Activated naive CD8-positive, alpha-beta T cell treated with anti-CD3 and anti-CD28 coated beads for 36 hours (primary cell): ENCODE measurements at places on chromosomes 13 and 19.

- no peaks in the 10 kb centered on the region for H3K36me3 ChIP-seq
- DNase-seq, result peak; percentile 14
- H3K27ac ChIP-seq, result no peak overlapping the region
- H3K27me3 ChIP-seq, result no peaks in the 10 kb centered on the region
- no peak overlapping the region for H3K4me3 ChIP-seq
Measured at GRCh38 chr19:7004313-7004931, 16.8 kb downstream of the MBD3L2B start.

- DNase-seq, result no peak
- no peaks in the 10 kb centered on the region for H3K27me3 ChIP-seq
- no peak overlapping the region for H3K4me3 ChIP-seq
- no peaks in the 10 kb centered on the region for H3K36me3 ChIP-seq
- H3K27ac ChIP-seq, result no peak overlapping the region
Measured at GRCh38 chr13:72379581-72379980, 347.8 kb downstream of the MZT1 start.

DNA sequence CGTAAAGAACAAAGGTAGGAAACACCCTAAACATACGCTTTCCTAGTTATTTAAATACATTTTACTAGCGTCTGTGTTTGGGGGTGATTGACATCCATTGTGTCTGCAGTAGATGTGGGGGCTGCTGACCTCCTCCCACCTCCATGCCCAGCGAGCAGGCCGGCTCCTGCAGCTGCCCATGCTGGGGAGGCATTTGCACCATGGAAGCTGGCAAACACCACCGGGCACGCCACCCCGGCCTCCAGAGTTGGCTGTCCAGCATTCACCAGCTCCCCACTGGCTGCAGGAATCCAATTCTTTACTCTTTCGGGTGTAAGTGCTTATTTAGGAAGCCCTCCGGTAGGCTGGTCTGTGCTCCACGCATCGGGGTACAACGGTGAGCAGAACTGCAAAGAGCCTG is 115.4 kb upstream of the USP29 start:
- H3K36me3 ChIP-seq, result no peaks in the 10 kb centered on the region
- H3K4me3 ChIP-seq, result no peak overlapping the region
- DNase-seq, result no peak
- no peaks in the 10 kb centered on the region for H3K27me3 ChIP-seq

- peaks cover 6% of the 10 kb centered on the region for H3K4me1 ChIP-seq
- H3K4me3 ChIP-seq, result no peak overlapping the region
- no peaks in the 10 kb centered on the region for H3K36me3 ChIP-seq
- no peaks in the 10 kb centered on the region for H3K27me3 ChIP-seq
Measured at GRCh38 chr19:10936661-10937084, 8.1 kb downstream of the TIMM29 start.

DNA sequence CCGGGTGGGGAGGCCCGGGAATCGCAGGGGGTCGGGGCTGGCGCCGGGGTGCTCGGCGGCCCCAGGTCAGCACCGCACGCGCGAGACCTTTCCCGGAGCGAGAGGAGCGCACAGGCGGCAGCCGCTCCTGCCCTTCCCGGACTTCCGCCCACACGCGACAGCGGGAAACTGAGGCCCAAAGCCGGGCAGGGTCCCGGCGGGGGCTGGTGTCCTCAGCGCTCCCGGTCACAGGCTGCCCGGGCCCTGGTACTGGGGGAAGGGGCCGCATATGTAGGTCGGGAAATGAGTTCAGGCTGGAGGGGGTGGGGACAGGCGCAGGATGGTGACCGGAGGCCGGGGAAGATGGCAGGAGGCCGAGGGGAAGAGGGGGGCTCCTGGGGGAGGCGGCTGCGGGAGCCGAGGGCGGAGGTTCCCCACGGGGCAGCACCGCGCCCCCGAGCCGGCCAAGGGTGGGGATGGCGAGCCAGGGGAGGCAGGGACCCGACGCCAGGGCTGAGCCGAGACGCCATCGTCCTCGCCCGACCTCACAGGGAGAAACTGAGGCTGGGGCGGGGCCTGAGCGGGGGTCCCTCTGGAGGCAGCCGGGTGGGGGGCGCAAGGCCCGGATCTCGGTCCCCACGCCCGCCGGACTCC is 662 bp downstream of the CBARP start:
- no peak for DNase-seq
- H3K27me3 ChIP-seq, result peaks cover 6% of the 10 kb centered on the region
- no peaks in the 10 kb centered on the region for H3K36me3 ChIP-seq
- H3K27ac ChIP-seq, result no peak overlapping the region
- H3K4me1 ChIP-seq, result peaks cover 19% of the 10 kb centered on the region
